ENCODE measurements at places on chromosomes 1 and 21.

DNA sequence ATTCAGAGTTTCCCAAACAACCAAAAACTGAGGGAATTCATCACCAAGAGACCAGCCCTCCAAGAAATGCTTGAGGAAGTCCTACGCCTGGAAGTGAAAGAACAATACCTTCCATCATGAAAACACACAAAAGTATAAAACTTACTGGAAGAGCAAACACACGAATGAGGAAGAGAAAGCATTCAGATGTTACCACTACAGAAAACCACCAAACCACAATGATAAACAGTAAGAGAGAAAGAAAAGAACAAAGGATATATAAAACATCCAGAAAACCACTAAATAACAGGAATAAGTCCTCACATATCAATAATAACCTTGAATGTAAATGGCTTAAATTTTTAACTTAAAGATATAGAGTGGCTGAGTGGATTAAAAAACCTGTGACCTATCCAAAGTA lies 58.5 kb upstream of the BCL10 start:
- no peak for DNase-seq

DNA sequence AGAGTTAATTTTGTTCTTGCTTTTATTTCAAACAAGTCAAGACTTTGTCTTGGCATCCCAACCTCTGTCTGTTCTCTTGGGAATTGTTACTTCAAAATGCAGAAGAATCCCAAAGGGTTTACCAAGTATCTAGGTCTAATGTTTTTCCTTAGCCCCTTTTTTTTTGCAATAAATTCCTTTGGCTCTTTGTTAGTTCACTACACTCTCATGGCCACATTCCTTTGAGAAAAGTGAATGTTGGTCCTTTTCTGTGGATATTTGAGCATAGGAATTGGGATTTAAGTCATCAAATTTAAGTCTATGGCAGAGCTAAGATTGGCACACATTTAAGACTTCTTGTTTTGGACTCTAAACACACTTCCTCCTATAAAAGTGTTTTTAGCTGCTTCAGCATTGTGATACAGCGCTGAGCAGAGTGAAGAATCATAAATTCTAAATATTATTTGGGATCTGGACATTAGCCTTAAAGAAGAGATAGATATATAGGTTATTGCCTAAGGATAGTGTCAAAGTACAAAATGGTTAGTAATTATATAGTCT lies 1.9 kb downstream of the BTF3L4 start:
- DNase-seq, result no peak

GRCh38 chr1:220732621-220733020 lies 15.5 kb upstream of the MTARC2 start:
- DNase-seq, result no peak

DNA sequence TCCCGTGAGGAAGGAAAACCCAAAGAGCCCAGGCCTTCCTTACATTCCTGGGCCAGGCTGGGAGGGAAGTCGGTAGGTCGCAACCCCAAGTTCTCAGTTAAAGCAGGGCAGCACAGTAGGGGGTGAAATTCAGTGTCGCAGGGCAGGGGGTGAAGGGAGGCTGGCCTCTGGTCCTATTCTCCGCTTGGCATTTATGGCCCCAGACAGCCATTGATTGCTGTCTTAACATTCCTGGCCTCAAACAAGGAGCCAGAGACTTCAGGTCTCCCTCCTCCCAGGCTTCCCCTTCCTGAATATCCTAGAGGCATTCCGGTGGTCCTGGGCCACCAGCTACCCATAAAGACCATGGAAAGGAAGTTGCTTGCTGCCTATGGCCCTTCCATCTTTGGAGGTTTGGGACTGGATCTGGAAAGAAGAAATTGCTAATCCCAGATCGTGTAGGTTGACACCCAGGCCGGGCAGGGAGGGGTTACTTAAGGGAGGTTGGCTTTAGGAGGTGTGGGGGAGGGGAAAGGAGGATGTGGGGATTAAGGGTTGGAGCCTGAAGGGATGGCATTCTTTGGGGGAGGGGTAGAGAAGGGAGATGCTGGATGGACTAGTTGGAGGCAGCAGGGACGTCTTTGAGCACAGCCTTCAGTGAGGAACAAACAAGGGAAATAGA lies 1.7 kb downstream of the LIN28A start:
- no peak for DNase-seq

GRCh38 chr1:10604966-10605365 lies 130.2 kb downstream of the PEX14 start:
- no peak for DNase-seq

- DNase-seq, result no peak
Observed at GRCh38 chr1:201134405-201134804, 7.4 kb upstream of the ASCL5 start.

GRCh38 chr1:6832531-6833188 lies 47.4 kb downstream of the CAMTA1 start:
- DNase-seq, result no peak

DNA sequence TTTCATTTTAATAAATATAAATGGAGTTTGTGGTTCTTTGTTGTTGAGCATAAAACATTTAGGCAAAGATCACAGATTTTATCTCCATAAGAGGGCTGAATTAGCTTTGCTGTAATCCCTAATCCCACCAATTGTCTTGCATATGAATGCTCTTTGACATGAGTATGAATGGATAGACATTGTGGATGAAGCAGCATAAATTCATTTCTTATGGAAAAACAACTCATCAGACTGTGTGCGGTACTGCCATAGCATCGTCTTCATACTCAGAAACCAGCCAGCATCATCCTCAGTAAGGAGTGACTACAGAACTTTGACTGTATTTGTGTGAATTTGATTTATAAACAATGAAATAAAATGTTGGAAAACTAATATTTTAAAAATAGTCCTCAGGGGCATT lies 19.6 kb downstream of the SON start:
- no peak for DNase-seq

DNA sequence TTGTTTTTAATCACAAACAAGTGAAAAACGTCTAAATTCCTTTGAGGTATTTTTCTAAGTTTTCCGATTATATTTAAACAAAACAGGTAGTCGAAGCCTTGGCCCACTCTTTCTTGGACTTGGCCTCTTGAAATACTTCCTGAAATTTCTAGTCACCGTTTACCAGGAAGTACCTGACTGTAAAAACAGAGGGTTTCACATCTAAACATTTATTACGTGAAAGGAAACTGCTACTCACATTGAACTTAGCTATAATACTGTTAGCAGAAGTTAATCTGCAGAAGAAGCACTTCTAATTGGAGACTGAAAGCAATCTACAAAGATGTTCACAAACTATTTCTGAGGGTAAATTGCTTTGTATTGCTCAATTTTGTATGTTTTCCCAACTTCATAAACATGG lies 526.0 kb upstream of the ADGRL4 start:
- no peak for DNase-seq

DNA sequence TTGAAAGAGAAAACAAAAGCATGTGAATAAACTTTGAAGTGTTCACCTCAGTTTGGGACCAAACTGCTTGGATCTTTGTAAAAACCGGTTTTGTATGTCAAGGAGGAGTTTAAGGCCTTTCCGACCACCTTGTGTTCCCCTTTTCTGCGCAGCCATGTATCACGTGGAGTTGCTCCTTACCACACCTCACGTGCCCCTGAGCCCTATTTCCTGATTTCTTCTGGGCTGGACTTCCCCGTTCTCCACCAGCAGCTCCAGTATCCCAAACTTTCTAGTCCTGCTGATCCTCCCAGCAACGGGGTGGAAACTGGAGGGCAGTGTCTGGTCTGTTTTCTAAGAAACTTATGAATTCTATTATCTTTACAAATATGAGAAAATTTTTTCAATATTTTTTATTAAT lies 1.6 kb upstream of the SH3D21 start:
- no peak for DNase-seq

GRCh38 chr21:41147096-41147978 lies 20.6 kb upstream of the BACE2 start:
- no peak for DNase-seq

DNA sequence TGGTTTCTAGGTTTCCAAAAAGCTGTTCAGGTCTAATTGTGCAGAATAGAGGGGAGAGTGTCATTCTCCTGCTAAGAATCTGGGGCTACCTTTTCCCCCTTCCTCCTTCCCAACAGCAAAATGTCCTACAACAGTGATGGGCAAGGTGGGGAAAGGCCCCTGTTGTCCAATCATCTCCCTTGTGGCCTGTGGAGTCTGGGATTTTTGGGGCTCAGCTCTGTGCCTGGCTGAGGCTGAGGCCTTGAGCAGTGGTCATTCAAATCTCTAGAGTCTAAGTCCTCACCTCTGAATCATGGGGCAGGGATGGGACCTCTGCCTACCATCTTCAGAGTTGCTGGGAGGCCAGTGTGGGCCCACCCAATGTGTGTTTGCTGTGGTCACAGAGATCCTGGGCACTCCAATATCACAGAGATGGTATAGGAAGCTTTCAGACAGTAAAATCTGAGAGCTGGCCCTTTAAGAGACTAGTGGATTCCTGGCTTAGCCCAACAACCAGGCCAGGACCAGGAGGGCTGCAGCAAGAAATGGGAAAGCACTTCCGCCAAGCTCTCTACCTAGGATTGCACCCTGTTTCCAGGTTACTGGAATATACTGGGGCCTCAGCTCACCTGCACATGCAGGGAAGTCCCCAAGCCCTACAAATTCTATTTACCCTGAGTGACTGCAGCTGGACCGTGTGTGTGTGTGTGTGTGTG lies 28.5 kb upstream of the TENT5C start:
- DNase-seq, result no peak

DNA sequence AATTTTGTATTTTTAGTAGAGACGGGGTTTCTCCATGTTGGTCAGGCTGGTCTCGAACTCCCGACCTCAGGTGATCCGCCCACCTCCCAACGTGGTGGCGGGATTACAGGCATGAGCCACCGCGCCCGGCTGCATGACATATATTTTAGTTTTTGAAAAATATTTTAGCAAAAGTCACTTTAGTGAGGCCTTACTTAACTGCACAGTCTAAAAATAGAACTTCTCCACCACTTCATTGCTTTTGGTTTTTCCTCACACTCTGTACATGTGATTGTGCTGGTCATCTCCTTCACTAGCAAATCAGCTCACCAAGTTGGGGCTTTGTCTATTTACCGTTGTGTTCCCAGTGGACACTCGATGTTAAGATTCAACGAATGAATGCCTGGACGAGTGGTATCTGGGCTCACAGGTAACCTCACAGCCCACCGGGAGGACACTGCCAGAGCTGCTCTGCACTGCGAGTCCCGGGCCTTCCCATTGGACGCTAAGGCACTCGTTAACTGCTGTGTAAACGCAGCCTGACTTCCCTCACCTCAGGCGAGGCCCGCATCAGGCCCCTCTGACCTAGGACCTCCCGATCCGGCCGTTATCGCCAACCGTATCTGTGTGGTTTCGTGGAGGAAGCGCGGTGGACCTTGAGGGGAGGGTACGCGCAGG lies 14.0 kb upstream of the ZNF692 start:
- peak; percentile 19 for DNase-seq

GRCh38 chr1:152071123-152071522 lies 17.7 kb downstream of the TCHHL1 start:
- no peak for DNase-seq

GRCh38 chr1:81407000-81407821 lies 393.5 kb upstream of the ADGRL2 start:
- no peak for DNase-seq

DNA sequence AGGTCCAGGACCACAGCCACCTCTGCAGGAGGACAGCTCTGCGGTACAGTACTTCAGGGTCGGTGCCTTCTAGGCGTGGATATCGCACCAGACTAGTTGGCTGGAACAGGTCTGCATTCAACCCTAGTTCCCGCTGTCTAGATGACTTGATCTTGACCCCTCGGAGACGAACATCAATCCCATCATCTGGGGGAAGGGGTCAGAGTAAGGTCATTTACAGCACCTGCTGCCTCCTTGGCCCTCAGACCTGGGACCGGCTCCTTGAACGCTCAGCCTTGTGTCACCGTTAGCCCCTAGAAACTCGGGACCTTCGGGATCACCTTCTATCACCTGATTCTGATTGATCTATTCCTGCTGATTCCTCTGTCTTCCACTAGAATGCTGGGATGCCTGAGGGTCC lies 2.6 kb downstream of the HECTD3 start:
- no peak for DNase-seq

All from activated T-helper 1 cell treated with anti-CD3 and anti-CD28 coated beads, Interleukin-2, amount 50 U/mL, for 16 hours (primary cell).